ENCODE measurements at places on chromosomes 1 and 21.
A peak's percentile ranks its signal among the peaks of the same experiment; 100 is the strongest.

GRCh38 chr1:243258731-243259130, 2.9 kb downstream of the SDCCAG8 start:
- DNase-seq: no peak

- no peak for DNase-seq
Observed at GRCh38 chr1:214451596-214451995, 99.8 kb downstream of the PTPN14 start.

DNA sequence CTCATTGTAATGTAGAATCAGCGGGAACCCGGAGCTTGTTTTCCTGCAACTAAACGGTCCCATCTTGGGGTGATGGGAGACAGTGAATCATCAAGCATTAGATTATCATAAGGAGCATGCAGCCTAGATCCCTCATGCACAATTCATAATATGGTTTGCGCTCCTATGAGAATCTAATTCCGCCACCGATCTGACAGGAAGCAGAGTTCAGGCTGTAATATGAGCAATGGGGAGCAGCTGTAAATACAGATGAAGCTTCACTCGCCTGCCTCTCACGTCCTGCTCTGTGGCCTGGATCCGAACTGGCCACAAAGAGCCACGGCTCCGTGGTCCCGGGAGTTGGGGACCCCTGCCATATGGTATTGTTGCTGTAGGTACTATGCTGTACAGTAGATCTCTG, 1.6 kb downstream of the IFI44 start:
- DNase-seq: no peak

- DNase-seq: peak; percentile 75
Observed at GRCh38 chr1:48817505-48818114, 40.9 kb upstream of the BEND5 start.

- no peak for DNase-seq
Observed at GRCh38 chr1:41917835-41918449, 780 bp downstream of the HIVEP3 start.

- peak; percentile 45 for DNase-seq
Observed at GRCh38 chr21:22120616-22121266, 1122.5 kb downstream of the NCAM2 start.

- DNase-seq: no peak
Observed at GRCh38 chr1:79519084-79519760, 512.7 kb upstream of the ADGRL4 start.

All from Karpas-422 (cell line).